Stimulated activated naive CD8-positive, alpha-beta T cell treated with anti-CD3 and anti-CD28 coated beads, Interleukin-15, Interleukin-2, amounts not matched to agents 100 U/mL and 50 U/mL, for 24 hours (primary cell): ENCODE measurements at places on chromosomes 16 and 17.

GRCh38 chr17:44877121-44877520, 22.1 kb downstream of the EFTUD2 start:
- no peak for DNase-seq

GRCh38 chr17:16214190-16215001, 938 bp downstream of the NCOR1 start:
- DNase-seq = no peak

- no peak for DNase-seq
These were observed 8.4 kb upstream of the SHCBP1 start for GRCh38 chr16:46629331-46630219.

- DNase-seq = no peak
These were observed 22.4 kb upstream of the HERPUD1 start for GRCh38 chr16:56909527-56909979.

GRCh38 chr17:57109393-57110151, 24.5 kb downstream of the AKAP1 start:
- no peak for DNase-seq

DNA sequence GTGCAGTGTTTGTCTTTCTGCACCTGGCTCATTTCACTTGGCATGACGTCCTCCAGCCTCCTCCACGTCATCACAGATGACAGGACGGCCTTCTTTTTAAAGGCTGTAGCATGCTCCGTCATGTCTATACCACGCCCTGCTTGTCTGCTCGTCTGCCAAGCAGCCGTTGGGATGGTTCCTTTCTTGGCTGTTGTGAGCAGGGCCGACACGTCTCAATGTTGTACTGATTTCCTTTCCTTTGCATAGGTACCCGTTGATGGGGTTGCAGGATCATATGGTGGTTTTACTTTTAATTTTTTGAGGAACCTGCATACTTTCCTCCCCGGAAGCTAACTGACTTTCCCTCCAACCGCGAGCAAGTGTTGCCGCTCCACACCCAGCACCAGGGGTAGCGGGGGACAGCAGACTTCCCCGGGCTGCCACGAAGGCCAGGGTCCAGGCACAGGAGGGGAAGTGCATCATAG, 212.2 kb upstream of the ZNF469 start:
- DNase-seq = no peak

GRCh38 chr17:10276436-10276835, 78.0 kb upstream of the GAS7 start:
- DNase-seq = no peak

DNA sequence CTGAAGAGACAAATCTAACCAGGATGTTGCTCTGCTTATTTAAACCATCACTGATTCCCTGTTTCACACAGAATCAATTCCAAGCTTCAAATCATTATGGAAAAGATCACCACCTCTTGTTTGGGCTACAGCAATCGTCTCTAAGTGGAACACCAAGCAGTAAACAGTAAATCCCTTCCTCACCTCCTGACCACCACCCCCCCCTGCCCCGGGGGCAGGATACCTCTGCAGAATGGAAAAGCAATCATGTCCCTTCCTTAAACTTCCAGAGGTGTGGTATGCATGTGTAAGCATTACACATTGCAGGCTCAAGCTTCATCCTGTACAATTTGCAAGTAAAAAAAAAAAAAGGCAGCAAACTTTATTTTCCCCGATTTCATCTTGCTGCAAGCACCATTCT, 373.8 kb downstream of the NPIPA8 start:
- no peak for DNase-seq

- no peak for DNase-seq
These were observed 104.7 kb downstream of the LITAF start for GRCh38 chr16:11481987-11482386.

DNA sequence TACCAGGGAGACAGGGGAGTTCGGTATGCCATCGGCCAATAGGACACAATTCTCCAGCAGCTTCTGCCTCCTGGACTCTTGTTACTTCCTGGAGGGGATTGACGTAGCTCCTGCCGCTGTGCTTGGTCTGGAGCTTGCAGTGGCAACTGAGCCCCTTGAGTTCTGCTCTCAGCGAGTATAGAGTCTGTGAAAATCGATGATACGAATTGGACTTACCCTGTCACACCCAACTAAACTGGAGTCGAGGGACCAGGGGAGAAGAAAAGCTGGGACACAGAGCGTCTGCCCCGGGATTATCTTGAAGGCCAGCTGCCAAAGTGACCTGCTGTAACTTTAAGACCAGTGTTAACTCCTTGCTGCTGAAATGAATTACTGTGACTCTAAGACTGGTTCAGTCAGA, 22.2 kb downstream of the SEC14L1 start:
- DNase-seq = no peak

GRCh38 chr16:53546988-53547391, 44.0 kb upstream of the AKTIP start:
- no peak for DNase-seq

GRCh38 chr17:7848131-7848579, 6.7 kb upstream of the TMEM88 start:
- DNase-seq = no peak

GRCh38 chr16:6645768-6646568, 686.7 kb upstream of the RBFOX1 start:
- DNase-seq = no peak

- no peak for DNase-seq
These were observed 736.5 kb downstream of the KCNJ2 start for GRCh38 chr17:70905796-70906195.

DNA sequence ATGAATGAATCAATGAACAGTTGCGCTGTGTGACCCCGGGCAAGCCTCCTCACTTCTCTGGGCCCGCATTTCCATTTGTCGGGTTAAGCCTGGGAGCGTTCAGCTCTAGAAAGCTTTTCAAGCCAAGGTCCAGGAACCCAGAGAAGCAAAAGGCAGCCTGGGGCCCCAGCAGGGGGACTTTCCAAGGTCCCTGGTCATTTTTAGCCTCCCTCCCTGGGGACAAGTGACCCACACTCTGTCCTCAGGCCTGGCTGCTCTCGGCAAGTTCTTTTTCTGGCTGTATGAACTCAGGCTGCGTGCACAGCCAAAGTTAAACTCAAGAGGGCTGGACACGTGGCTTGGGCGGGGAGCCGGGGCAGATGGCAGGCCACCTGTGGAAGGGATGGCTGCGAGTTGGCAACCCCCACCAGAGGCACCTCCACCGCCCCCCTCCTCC, 41.4 kb upstream of the CIBAR2 start:
- no peak for DNase-seq
